H1 (cell line): ENCODE measurements at places on chromosomes 12 and 14.

- DNase-seq = no peak
These were observed 3.4 kb downstream of the RHOF start for GRCh38 chr12:121789800-121790728.

DNA sequence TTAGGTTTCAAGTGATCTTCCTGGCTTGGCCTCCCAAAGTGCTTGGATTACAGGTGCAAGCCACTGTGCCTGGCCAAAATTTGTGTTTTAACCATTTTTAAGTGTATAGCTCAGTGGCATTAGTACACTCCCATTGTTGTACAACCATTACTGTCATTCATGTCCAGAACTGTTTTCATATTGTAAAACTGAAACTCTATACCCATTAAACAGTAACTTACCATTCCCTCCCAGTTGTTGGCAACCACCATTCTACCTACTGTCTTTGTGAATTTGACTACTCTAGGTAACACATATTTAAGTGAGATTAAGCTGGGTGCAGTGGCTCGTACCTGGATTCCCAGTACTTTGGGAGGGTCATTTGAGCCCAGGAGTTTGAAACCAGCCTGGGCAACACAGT is 67.3 kb upstream of the KCNH3 start:
- no peak for DNase-seq

DNA sequence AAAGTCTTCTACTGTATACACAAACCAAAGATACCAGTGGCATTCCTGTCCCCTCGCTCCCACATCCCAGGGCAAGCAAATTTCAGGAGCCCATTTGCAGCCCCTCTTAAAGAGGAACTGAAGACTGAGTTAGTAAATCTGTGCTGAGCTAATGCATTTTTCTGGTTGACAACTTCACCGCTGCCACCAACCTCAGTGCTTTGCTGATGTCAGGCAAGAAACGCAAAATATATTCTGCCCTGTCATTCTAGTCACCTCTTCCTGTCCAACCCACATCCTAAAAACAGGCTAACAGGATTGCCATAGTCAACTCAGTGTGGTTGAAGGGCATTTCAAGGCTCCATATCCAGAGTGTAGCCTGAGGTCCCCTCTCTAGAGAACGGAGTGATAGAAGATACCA is 59.4 kb upstream of the FICD start:
- DNase-seq = no peak

DNA sequence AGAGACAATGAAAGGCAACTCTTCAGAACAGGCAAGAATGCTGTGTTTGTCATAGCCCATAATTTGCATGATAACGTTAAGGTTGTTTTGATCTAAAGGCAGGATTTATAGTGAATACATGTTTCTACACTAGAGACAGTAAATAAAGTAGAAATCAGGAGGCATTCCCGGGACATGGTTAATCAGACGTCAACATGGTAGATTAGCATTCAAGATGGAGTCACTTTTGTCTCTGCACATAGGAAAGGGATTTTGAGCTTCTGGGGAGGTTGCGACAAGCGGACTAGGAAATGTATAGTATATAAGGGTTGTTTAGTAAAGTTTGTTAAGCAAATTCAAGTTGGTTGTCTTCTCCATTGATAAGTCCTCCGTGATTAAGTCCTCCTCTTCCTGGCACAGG is 2.8 kb upstream of the RNASE1 start:
- DNase-seq = no peak

GRCh38 chr12:21483531-21483930 is 17.9 kb downstream of the RECQL start:
- no peak for DNase-seq

- no peak for DNase-seq
These were observed 161.1 kb upstream of the NOS1 start for GRCh38 chr12:117522559-117522958.

- peak; percentile 79 for DNase-seq
These were observed 631 bp downstream of the PPM1H start for GRCh38 chr12:62934239-62934798.

DNA sequence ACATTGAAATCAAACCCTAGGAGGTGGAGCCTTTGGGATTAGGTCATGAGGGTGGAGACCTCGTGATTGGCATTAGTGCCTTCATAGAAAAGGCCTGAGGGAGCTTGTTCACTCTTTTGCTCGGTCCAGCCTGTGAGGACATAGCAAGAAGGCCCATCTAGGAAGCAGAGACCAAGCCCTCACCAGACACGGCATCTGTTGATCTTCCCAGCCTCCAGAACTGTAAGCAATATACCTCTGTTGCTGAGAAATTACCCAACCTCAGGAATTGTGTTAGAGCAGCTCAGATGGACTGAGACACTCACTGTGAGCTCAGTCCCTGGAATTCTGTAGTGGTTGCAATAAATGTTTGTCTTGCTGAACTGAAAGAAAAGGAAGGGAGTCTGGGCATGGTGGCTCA is 116.2 kb upstream of the MAP1LC3B2 start:
- no peak for DNase-seq

- DNase-seq = no peak
These were observed 306.7 kb upstream of the E2F7 start for GRCh38 chr12:77372026-77372425.

GRCh38 chr12:80321653-80322052 is 122.4 kb upstream of the PTPRQ start:
- DNase-seq = no peak

- no peak for DNase-seq
These were observed 37.8 kb upstream of the DYNC1H1 start for GRCh38 chr14:101926620-101927019.

DNA sequence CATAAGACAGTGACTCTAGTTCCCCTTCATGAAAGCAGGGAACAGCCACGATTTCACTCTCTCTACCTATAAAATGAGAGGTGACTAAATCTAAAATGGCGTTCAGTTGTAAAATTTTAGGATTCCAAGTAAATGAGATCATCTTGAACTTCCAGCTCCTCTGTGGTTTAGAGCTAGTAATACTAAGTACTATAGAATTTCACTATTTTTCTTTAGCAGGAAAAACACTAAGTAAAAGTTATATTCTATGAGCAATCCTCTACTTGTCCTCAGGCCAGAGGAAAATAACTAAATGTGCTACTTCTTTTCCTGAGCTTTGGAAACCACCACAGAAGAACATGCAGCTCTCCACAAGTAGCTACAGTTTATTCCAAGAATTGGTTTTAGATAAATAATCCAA is 55.6 kb downstream of the NIN start:
- DNase-seq = no peak

GRCh38 chr12:130216031-130216430 is 53.8 kb downstream of the FZD10 start:
- no peak for DNase-seq

DNA sequence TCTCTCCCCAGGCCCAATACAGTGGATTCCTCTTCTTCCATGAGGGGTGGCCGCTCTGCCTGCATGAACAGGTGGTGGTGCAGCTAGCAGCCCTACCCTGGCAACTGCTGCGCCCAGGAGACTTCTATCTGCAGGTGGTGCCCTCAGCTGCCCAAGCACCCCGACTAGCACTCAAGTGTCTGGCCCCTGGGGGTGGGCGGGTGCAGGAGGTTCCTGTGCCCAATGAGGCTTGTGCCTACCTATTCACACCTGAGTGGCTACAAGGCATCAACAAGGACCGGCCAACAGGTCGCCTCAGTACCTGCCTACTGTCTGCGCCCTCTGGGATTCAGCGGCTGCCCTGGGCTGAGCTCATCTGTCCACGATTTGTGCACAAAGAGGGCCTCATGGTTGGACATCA is 3.8 kb downstream of the ARHGEF40 start:
- no peak for DNase-seq

DNA sequence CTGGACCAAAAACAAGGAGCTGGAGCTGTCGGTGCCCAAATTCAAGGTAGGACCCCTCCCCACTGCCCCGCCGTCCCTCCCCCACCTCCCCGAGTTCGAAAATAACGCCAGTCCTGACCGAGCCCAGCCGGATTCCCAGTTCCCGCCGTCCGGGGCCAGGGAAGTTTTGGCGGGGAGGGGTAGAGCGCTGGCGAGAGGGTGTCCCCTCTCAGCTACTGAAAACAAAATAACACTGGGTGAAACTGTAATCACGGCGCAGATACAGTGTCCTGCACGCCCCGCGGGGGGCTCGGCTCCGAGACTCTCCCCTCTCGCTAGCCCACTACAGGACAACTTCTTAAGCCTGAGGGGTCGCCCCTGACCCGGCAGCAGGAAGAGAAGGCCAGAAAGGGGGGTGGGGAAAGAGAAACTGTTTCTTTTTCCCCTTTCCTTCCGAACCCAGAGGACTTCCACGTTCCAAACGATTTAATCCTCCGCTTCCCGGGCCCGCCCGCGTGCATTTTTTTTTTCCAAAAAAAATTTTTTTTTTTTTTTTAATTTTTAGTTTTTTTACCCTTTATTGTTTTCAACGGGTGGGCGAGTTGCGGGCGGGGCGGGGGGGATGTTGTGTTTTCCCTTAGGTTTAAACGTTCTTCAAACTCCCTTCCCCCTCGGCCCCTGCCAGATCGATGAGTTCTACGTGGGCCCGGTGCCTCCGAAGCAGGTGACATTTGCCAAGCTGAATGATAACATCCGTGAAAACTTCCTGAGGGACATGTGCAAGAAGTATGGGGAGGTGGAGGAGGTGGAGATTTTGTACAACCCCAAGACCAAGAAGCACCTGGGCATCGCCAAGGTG is 1.6 kb downstream of the SETD1B start:
- no peak for DNase-seq

- no peak for DNase-seq
These were observed 320.2 kb upstream of the OR4E1 start for GRCh38 chr14:21993837-21994236.

GRCh38 chr12:12899530-12900380 is 8.4 kb downstream of the GPRC5A start:
- DNase-seq = no peak

GRCh38 chr14:89391123-89391522 is 25.9 kb downstream of the FOXN3 start:
- no peak for DNase-seq

DNA sequence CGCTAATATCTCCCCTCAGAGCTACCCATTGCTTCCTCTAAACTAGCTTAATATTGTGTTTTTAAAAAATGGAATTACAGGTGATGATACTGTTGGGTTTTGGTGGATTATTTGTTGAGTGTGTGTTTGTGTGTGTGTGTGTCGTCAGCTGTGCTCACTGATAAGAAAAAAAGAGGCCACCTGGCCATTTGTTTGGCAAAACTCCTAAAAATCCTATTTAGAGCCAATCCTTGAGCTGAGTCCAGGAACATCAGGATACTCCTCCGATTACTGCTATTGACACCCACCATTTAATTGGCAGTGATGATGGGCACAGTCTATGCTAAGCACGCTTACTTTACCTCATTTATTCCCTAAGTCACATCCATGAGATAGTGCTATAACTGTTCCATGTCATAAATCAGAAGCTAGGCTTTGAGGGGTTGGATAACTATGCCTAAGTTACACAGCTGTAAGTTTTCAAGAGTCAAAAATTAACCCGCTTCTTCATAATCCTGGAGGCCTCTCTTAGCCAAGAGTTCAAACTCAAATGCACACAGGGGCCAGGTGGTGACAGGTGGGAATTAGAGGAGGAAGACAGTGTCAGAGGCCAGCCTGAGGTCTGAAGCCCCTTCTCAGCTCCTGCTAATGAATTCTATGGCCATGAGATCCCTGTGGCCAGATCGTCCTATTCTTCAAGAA is 1026.6 kb upstream of the TMEM132C start:
- DNase-seq = no peak

DNA sequence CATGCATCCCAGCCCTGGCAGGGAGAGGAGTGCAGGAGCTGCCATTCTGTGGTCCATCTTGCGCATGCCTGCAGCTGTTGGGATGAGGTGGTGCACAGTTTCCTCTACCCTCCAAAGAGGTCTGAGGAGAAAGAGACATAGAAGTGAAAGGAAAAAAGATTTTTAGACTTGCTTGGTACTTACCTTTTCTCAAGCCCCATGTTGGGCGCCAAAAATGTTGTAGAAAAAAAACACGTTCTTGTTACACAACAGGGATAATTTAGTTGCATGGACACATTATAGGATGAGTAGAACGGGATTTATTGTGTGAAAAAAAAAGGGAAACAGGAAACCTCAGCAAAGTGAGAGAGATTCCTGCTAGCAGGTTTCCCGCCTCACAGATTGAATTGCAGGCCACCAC is 244.4 kb upstream of the GARIN2 start:
- DNase-seq = no peak

GRCh38 chr12:57011438-57012424 is 4.6 kb downstream of the TAC3 start:
- DNase-seq = no peak

GRCh38 chr14:100629696-100630095 is 42.5 kb upstream of the BEGAIN start:
- no peak for DNase-seq

DNA sequence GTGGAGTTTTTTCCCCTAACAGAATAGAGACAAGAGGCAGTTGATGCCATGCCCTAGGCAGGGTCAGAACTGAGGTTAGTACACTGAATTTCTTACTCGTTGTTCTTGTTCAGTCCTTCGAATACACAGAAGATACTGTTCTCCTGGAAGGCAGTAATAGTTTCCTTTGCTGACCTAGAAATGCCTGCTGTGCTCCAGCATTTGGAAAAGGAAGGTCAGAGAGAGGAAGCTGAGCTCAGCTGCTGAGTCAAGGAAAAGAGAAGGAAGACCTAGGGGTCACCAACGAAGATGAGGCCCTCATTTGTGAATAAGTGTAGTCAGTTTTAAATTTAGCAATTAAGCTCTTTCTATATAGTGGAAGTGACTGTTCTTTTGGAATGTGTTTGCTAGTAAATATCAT is 100.1 kb downstream of the CRADD start:
- no peak for DNase-seq

DNA sequence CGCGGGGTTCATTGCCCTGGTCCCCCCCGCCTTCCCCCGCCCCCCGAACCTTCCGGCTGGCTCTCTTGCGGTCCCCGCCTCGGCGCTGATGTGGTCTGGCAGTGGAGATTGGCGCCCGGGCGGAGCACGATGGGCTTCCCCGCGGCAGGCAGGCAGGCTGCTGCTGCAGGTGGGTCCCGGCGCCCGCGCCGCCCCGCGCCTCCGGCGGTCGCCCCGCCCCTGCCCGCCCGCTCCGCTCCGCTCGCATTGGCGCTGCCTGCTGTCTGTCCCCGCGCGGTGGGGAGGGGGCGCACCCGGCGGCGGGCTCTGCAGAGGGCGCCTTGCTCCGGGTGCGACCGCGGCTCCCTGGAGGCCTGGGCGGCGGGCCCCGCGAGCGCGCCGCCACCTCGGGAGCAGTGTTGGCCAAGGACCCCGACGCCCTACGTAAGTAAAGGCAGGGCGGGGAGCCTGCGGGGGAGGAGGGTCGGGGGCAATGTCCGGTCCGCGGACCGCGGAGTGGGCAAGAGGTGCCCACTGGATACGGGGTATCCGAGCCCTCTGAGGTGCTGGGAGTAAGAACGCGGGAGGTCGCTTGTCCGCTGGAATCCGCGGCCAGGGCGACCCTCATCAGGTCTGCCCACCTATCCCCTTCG is at the start of gene AKAP5:
TSS of gene AKAP5 (plus strand) at position 309 of the 632 bp plus-strand sequence. CDS start 2,896 bp downstream, outside the sequence.
- DNase-seq = peak; percentile 91
